ENCODE measurements at places on chromosomes 7 and 10. TPM values are rescaled to one million over a fixed set of nuclear protein-coding genes. Genes with fewer than 3 reads are reported as not detected.

Gene DNAH11
- 1.1 TPM for total RNA-seq

Gene NANOS1
- 4.8 TPM for total RNA-seq

Gene GPR22
- 226 TPM for total RNA-seq

Gene SOSTDC1
- total RNA-seq: 12.6 TPM

- DNase-seq: no peak
These were observed 164.2 kb downstream of the THSD7A start for GRCh38 chr7:11667810-11668185.

- DNase-seq: no peak
These were observed 942 bp upstream of the KIAA1217 start for GRCh38 chr10:24207781-24208611.

- no peak for DNase-seq
These were observed 41.7 kb downstream of the VCL start for GRCh38 chr10:74039561-74040145.

Measured in occipital lobe (tissue), 3 donors.